NCI-H2081 (cell line): ENCODE measurements at places on chromosomes 5 and 9.

DNA sequence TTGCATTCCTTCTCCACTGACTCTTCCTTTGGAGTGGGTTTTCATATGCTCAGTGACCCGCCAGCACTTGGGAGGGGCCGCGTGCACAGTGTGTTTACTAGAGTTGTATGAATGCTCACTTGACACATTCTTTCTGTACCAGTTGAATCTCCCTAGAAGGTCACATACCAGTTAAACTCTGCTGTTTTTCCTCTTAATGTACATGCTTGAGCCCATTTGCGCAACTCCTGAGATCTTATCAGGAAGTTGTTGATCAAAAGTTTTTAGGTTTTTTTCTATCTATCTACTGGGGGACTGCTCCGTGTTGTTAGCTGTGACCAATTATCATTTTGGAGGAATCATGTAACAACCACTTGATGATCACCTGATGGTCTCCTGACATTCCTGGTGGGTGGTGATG, 392.7 kb downstream of the CDH9 start:
- no peak for DNase-seq

GRCh38 chr9:112020680-112021596, 124.3 kb downstream of the UGCG start:
- no peak for DNase-seq

DNA sequence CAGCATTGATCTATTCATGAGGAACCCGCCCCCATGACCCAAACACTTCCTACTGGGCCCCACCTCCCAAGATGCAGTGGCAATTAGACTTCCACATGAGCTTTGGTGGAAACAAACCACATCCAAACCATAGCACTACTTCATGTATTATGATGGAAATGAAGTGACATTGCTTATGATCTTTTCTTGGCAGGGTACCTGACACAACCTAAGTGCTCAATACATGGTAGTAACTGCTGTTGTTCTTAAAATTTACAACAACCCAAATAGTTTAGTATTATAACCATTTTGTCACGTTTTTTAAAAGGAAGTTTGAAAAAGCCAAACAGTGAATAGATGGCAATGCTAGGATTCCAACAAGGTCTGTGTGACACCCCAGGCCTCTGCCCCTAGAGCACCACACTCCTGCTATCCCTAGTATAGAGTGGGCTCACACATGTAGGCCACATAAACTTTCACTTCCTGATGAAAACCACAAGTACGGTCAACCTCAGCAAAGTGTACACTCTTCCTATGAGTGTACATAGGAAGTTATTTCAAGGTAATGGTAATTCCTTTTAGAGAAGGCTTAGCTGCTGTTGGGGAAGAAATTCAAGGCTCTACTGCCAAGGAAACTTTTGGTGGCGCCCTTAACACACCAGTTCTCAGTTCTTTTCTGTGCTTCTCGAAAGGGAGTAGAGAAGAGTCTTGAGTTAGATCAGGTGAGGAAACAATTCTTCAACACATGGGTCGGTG, 97.6 kb downstream of the ARSB start:
- no peak for DNase-seq

GRCh38 chr9:132914924-132915323, 29.5 kb downstream of the TSC1 start:
- DNase-seq: no peak
